ENCODE measurements at places on chromosomes 16 and 17.

- DNase-seq = no peak
Observed at GRCh38 chr17:78675836-78676235, 98.6 kb upstream of the DNAH17 start.

DNA sequence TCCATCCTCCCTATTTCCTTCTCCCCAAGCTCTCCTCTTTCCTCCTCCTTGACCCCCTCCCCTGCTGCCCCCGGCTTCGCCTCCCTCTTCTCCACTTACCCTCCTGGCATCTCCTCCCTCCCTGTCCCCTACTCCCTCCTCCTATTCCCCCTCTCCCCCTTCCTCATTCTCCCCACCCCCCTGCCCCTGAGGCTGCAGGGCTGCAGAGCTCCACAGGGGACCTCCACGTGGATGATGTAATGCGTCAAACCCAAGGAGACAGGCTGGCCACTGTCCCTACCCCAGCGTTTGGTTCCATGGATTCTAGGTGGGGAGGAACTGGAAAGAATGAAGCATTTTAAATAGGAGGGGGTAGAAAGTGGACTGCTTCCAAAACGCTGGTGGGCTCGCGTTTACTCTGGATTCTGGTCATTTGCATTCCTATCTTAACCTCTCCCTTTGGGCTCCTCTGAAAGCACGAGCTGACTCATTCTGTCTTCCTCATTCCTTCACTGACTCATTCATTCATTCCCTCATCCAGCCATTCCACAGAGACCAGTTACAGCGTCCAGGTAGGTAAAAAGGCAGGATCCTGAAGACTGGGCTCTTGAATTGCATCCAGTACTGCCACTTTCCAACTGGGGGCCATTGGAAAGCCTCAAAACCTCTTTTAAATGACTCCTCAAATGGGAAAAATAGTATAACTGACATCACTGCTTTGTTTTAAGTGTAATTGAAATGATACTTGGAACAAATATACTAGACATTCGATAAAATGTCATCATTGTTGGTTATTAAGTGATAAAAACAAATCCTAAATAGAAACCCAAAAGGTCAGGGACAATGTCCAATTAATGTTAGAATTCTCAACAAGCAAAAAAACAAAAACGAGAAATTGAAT is 943 bp upstream of the COTL1 start:
- DNase-seq = no peak

GRCh38 chr17:63504261-63504660 is 18.9 kb upstream of the KCNH6 start:
- no peak for DNase-seq

- DNase-seq = no peak
Observed at GRCh38 chr17:2393954-2394749, 6.7 kb downstream of the MNT start.

GRCh38 chr16:46621934-46622676 is 926 bp upstream of the SHCBP1 start:
- no peak for DNase-seq

DNA sequence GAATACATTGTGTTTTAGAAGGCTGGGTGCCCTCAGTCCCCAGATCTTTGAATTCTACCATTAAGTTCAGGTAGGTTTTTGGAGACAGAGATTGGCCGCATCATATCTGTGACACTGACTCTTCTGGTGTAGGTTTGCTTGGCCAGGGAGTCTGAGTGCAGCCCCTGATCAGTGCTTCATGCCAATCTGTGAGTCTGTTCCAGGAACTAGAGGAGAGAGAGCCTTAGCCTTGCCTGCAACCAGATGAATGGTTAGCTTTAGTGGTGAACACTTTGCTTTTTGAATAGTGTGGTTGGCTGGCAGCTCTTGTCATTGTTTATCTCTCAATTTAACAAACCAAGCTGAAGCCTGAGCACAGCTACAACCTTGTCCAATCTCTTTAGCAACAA is 87.8 kb downstream of the PLXDC1 start:
- no peak for DNase-seq

GRCh38 chr17:74276541-74277009 is 2.5 kb downstream of the DNAI2 start:
- DNase-seq = no peak

DNA sequence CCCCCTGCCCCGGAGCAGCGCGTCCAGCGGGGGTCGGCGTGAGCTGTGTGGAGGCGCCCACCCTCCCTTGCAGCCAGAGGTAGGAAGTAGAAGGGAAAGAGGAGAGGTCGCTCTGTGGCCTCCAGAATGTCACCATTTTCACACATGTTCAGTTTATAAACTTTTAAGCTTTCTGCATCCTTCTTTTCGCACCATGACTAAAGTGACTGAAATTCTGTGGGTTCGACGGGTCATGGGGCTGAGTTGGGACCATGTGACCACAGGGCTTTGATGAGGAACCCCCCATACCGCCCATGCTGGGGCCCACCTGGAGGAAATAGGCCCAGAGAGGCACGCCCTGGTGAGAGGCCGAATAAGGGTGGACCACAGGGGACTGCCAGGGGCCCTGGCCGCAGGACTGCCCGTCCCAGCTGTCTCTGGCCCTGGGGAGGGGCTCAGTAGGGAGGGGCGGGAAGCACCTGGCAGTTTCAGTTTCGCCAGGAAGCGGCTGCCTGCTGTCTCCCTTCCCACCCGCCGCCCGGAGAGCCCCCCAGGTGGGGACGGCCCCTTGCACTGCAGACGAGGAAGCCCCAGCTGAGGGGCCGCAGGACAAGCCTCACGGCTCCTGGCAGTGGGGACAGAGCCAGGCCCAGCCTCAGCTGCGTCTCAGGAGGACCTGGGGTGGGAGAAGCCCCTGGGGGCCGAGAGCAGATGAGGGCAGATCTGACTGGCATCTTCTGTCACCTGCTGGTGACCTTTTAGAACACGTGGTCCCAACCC is 9.0 kb downstream of the CBFA2T3 start:
- DNase-seq = no peak

- DNase-seq = peak; percentile 59
Observed at GRCh38 chr17:35540589-35541404, 3.3 kb upstream of the SLFN12L start.

DNA sequence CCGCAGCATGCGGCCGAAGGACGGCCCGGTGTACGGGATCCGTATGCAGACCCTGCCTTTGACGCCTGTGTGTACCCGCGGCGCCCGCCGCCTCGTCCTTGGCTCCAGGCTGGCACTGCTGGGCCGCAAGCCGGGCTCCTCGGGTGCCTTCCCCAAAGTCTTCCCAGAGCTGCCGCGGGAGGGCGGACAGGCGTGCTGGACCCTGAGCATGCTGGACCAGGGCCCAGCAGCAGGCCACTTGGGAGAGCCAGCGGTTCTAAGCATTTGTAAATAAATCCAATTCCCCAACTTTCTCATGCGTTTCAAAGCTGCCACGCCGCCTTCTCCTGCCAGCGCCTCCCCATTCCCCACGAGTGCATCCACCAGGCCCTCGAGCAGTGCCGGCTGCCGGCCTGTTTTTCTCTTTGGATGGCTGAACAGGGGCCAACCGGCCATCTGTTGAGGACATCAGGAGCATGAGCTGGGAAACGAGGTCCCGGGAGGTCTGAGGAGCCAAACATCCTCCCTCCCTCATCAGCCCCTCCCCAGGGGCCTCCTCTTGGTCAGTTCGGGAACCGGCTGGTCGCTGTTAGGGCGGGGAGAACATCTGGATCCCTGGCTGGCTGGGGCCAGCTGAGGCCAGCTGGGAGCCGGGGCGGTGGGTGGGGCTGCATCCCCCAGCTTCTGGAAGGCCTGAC is 20.5 kb upstream of the PABPN1L start:
- no peak for DNase-seq

GRCh38 chr17:630801-631200 is 83.8 kb downstream of the VPS53 start:
- DNase-seq = no peak

- DNase-seq = no peak
Observed at GRCh38 chr17:20997711-20998570, 44.9 kb downstream of the USP22 start.

GRCh38 chr16:1818873-1819525 is 7.6 kb downstream of the HAGH start:
- DNase-seq = no peak

DNA sequence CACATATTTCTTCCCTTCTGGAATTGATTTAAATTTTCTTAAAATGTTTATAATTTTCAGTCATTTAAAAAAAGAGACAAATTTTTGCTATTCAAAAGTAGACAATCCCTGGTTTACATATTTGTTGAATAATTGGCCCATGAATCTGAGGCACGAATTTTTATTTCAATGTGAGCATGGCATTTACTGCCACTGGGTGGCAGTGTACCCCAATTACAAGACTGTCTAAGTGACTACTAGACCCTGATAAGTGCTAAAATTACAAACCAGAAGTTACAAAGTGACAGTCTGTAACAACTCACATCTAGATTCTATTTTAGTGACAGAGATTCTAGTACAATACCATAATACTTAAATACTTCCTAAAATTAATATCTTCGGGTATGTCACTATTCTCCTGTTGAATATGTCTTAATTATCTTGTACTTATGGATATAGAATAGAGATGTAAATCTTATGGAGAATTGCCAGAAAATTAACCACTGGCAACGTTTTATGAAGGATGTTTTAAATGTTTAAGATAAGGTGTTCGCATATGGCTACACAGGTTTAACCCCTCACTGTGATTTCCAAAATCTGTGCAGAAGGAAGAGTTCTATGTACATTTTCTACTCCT is 235.8 kb downstream of the MAP2K4 start:
- DNase-seq = peak; percentile 1

- peak; percentile 64 for DNase-seq
Observed at GRCh38 chr16:4415538-4416199, 727 bp downstream of the CORO7 start.

DNA sequence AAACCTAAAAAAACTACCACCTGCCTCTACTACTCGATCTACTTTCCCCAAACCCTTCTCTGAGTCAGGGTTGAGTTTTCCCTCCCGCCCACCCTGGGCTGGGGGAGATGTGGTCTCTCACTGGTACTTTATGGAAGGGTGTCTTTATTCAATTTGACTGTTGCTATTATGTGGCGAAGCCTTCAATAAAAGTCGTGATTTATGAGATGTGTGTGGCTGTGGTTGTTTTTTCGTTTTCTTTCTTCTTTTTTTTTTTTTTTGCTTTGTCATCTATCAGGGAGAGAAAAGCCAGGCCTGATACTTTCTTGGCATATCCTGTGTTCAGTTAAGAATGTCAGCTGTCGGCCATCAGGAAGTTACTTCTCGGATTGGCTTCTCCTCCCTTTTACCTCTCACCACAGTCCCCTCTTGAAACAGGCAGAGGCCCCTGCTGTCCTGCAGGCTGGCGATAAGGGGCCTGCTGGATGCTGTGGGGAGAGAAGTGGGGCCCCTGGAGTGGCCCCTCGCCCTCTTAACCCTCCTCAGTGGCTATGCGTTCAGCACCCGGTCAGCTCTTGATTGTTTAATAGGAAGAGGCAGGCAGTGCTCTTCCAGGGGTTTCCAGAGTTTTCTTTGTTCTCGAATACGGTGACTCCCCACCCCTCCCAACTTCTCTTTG is 123.0 kb downstream of the MSI2 start:
- DNase-seq = peak; percentile 15
